ENCODE measurements at places on chromosomes 13 and 19.

DNA sequence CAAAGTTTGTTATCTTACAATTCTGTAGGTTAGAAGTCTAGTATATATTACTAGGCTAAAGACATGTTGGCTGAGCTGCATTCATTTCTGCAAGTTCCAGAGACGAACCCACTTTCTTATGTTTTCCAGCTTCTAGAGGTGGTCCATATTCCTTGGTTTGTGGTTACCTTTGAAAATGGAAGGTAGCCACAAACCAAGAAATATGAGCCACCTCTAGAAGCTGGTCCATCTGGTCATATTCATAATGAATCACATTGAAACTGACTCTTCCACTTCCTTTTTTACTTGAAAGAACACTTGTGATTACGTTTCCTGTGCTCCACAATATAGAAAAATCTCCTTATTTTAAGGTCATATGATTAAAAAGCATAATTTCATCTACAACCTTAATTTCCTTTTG lies 943.0 kb upstream of the PCDH9 start:
- DNase-seq = no peak

GRCh38 chr13:21590231-21590630 lies 13.7 kb downstream of the MICU2 start:
- DNase-seq = no peak

GRCh38 chr13:30551189-30551588 lies 66.5 kb upstream of the USPL1 start:
- DNase-seq = no peak

- DNase-seq = no peak
Observed at GRCh38 chr13:49789968-49790367, 2.5 kb downstream of the KPNA3 start.

DNA sequence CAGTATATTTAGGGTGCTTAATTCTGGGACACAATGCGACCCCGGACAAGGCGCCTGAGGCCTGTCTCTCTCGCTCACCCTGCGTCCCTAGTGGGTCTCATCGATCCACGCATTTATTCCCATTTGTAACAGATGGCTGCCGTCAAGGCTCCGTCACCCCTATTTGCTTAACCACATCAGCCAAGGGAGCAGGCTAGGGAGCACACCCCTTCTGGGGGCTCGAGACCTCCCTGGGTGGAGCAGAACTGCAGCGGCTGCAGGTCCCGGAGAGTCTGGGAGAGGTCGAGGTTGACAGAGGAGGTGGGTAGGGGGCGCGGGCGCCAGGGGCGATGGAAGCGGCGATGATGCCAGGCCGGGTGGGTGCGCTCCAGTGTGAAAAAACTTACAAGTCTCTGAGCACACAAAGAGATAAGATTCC lies 507 bp downstream of the ALG5 start:
- DNase-seq = no peak

DNA sequence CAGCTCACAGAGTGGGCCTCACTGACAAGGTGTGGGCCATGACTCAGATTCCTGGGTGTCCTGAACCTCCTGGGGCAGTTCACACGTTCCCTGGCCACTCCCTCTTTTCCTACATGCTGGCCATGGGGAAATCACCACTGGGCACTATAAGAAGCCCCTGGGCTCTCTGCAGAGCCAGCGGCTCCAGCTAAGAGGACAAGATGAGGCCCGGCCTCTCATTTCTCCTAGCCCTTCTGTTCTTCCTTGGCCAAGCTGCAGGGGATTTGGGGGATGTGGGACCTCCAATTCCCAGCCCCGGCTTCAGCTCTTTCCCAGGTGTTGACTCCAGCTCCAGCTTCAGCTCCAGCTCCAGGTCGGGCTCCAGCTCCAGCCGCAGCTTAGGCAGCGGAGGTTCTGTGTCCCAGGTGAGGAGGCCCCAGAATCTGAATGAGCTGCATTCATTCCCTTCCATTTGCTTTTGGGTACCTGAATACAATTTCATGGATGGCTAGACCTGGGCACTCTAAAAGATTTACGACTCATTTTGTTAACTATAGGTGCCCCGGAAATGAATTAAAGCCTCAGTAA lies at the start of gene OLFM4:
Gene OLFM4 (plus strand): TSS at position 177 of the 567 bp plus-strand sequence. CDS start 24 bp downstream, at position 201.
- DNase-seq = no peak

DNA sequence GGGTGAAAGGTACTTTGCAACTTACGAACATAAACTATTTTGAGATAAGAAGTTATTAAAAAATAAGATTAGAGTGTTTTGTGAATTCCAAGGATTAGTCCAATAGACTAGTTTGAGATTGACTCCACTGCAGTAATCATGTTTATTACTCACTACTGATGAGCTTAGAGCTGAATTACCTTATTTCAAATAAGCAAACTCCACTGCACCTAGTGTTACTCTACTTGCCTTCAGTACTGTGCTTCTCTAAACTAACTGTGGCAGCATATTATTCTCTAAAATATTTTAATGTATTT lies 111.7 kb downstream of the MIPEP start:
- no peak for DNase-seq

DNA sequence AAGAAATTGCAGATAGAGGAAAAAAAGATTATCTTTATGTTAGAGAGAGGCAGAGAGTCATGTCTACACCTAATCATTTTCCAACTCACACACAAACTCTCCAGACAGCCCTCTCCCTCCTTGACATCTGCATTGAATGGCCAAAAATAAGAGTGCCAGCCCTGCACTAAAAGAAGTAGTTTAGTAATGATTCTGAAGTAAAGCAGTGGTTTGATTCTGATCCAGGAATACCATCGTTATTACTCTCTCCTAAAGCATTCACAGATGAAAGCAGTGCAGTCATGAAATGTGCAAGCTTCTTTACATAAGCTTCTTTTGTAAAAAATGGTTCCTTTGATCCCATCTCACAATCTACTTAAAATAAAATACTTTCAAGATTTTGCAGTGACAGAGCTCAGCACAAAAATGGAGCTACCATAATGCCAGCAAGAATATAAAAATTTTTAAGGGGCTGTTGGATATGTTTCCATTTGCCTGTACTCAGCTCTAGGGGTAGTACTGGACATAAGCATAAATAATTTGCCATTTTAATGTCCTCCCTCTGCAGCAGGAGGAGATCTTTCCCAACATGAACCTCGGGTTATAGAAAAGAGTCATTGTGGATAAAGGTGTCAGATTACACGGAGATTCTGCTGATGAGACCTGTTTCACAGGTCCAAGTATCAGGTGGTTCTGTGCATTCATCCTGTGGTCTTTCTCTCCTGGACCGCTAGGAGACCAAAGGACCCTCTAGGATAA lies 406.3 kb downstream of the DCT start:
- DNase-seq = no peak

GRCh38 chr19:54967611-54968010 lies 1.4 kb downstream of the NLRP2 start:
- no peak for DNase-seq

Data from activated CD4-positive, alpha-beta T cell treated with anti-CD3 and anti-CD28 coated beads for 24 hours (primary cell).